ENCODE measurements at places on chromosomes 7 and 10. TPM values are rescaled to one million over a fixed set of nuclear protein-coding genes. Genes with fewer than 3 reads are reported as not detected.

DNA sequence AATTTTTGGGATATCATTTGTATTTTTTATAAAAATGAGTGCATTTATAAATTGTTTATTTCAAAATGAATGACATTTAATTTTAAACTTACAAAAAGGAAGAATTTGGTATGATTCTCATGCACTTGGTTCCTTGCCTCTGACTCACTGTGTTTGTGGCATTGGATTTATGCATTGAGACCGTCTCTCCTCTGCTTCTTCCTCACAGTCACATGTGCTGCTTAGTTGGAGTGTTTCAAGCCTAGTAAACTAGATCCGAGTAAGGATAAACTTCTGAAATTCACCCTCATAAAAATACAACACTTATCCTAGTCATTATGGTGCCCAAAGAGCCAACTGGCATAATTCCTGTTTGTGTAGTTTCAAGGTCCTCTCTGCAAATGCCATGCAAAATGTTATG is 19.1 kb upstream of the FZD8 start:
- H3K27ac ChIP-seq = no peak overlapping the region
- H3K27me3 ChIP-seq = no peaks in the 10 kb centered on the region
- H3K36me3 ChIP-seq = no peaks in the 10 kb centered on the region
- peaks cover 14% of the 10 kb centered on the region for H3K4me1 ChIP-seq

DNA sequence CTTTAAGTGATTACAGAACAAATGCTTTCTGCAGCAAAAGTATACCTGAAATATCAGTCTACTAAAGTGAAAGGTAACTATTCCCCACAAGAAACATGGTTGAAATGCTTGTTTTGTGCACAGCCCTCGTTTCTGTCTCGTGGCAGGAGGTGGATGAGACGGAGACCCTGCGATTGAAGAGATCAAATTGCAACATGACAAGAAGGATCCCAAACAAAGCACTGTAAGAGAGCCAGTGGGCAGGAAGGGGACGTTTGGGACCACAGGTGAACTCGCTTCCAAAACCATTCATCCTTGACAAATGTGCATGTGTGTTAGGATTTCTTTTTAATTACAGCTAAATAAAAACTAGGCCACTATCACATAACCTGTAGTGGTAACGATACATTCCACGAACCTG is 192.6 kb downstream of the CCSER2 start:
- no peaks in the 10 kb centered on the region for H3K36me3 ChIP-seq
- no peak for DNase-seq
- no peaks in the 10 kb centered on the region for H3K27me3 ChIP-seq
- H3K27ac ChIP-seq = no peak overlapping the region
- no peak overlapping the region for H3K4me3 ChIP-seq

DNA sequence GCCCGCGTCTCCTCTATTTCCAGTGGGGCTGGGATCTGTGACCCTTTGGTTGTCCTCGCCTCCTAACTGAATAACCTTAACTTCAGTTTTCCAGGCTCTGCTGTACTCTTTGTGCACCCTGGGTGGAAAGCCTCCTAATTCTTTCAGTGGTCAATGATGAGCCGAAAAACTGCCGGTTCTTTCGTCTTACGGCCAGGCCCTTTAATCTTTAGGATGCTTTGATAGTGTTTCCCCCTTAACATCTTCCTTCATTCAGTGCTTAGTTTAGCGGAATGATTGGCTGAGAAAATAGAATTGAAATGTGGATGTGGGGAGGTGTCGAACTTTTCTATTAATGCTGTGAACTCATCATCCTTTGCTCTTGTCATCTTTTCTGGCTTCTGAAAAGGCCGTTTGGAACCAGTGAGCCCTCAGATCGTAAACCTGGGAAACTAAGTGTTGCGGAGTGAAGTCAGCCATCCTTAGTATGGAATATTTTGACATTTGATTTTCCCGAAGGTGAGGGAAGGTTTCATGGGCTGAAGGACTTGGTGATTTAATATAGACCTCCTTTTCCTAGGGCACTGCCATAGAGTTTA is 847 bp downstream of the GARS1 start:
- peak overlapping the region; percentile 98 for H3K27ac ChIP-seq
- H3K36me3 ChIP-seq = peaks cover 39% of the 10 kb centered on the region
- DNase-seq = peak; percentile 17
- peaks cover 11% of the 10 kb centered on the region for H3K4me1 ChIP-seq
- peak overlapping the region; percentile 97 for H3K4me3 ChIP-seq

DNA sequence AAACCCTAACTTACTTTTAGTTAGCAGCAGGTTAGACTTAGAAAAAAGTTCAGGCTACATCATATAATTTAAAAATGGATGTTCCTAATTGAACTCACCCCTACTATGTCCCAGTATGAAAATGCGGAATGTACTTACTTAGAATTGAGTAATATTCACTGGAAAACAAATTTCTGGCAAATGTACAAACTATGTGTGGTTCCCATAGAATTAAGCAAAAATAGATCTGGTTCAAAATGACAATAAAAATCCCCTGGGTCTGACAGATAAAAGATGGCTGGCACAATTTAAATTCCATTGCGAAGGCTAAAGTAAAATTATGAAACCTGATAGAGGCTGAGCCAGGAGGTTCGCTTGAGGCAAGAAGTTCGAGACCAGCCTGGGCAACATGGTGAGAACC is 42.4 kb upstream of the PRKAR2B start:
- DNase-seq = no peak
- no peak overlapping the region for H3K4me3 ChIP-seq
- no peaks in the 10 kb centered on the region for H3K36me3 ChIP-seq
- no peak overlapping the region for H3K27ac ChIP-seq
- no peaks in the 10 kb centered on the region for H3K4me1 ChIP-seq

DNA sequence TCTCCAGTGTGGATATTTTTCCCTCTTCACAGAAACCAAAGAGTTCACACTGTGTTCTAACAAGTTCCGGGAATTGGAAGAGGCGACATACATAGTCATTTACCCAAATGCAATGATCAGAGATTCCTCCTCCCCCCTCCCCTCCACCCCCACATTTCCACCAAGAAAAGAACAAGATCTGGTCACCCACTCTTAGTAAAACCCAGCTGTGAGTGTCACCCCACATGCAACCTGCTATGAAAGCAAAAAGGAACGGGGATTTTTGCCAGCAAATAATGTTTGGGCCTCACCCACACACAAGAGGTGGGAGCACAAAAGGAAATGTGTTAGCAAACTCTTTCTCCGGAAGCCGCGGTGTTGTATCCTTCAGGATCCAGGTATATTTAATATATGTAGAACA is 745.0 kb upstream of the AUTS2 start:
- no peaks in the 10 kb centered on the region for H3K36me3 ChIP-seq
- H3K27me3 ChIP-seq = no peaks in the 10 kb centered on the region
- DNase-seq = no peak
- H3K4me1 ChIP-seq = no peaks in the 10 kb centered on the region
- no peak overlapping the region for H3K4me3 ChIP-seq

UBTD1 gene
- 4.2 TPM for total RNA-seq
